ENCODE measurements at places on chromosomes 2 and 18. TPM values are rescaled to one million over a fixed set of nuclear protein-coding genes. Genes with fewer than 3 reads are reported as not detected.

The MROH2A gene
- total RNA-seq = not detected

The VWA3B gene
- not detected for total RNA-seq

The SULT1C2 gene
- total RNA-seq = not detected

The HOXD13 gene
- total RNA-seq = not detected

The C2orf81 gene
- 0.40 TPM for total RNA-seq

The SULT1C4 gene
- total RNA-seq = 4.7 TPM

The C2orf80 gene
- not detected for total RNA-seq

The PAIP2B gene
- 1.2 TPM for total RNA-seq

The HDHD2 gene
- total RNA-seq = 16.9 TPM

The RNF149 gene
- 137 TPM for total RNA-seq

The ORC4 gene
- total RNA-seq = 39.6 TPM

The TBR1 gene
- under 0.01 TPM for total RNA-seq

The C2orf66 gene
- 0.40 TPM for total RNA-seq

The CHRNA1 gene
- total RNA-seq = 0.07 TPM

The MYO1B gene
- total RNA-seq = 84.6 TPM

The TBC1D8 gene
- 62.6 TPM for total RNA-seq

The G6PC2 gene
- not detected for total RNA-seq

The SNTG2 gene
- not detected for total RNA-seq

The GPAT2 gene
- total RNA-seq = 6.5 TPM

The CTAGE1 gene
- not detected for total RNA-seq

The CXCR1 gene
- not detected for total RNA-seq

The VWC2L gene
- total RNA-seq = not detected

The GRHL1 gene
- 0.86 TPM for total RNA-seq

The SNED1 gene
- total RNA-seq = 23.1 TPM

The RGPD6 gene
- total RNA-seq = 64.0 TPM

The HTRA2 gene
- total RNA-seq = 36.2 TPM

The FAM237A gene
- not detected for total RNA-seq

The IL36RN gene
- total RNA-seq = not detected

The EVX2 gene
- not detected for total RNA-seq

The ITGA4 gene
- 3.7 TPM for total RNA-seq

The TCF23 gene
- not detected for total RNA-seq

The EPB41L3 gene
- total RNA-seq = 129 TPM

The DAPL1 gene
- total RNA-seq = not detected

The GRB14 gene
- 10.0 TPM for total RNA-seq

The AGAP1 gene
- total RNA-seq = 17.6 TPM

The RAB6C gene
- not detected for total RNA-seq

The HRH4 gene
- total RNA-seq = not detected

The NEURL3 gene
- total RNA-seq = not detected

The MAPK4 gene
- total RNA-seq = not detected

The LHCGR gene
- total RNA-seq = not detected

The DSG1 gene
- total RNA-seq = not detected

The NCKAP5 gene
- 0.50 TPM for total RNA-seq

The UNC50 gene
- total RNA-seq = 40.1 TPM

The WDFY1 gene
- total RNA-seq = 141 TPM

The MCEE gene
- total RNA-seq = 8.4 TPM

The ATP6V1C2 gene
- total RNA-seq = not detected

The PDCD1 gene
- not detected for total RNA-seq

The SERPINB5 gene
- total RNA-seq = not detected

The PDCL3 gene
- 20.7 TPM for total RNA-seq

The FAM124B gene
- total RNA-seq = 125 TPM

The BCL11A gene
- total RNA-seq = 0.27 TPM

The COLEC11 gene
- not detected for total RNA-seq

The CDH2 gene
- 42.4 TPM for total RNA-seq

The DES gene
- not detected for total RNA-seq

The AQP12A gene
- not detected for total RNA-seq
